Psoas muscle (tissue), 8 donors: ENCODE measurements at places on chromosomes 3 and 15.

- peak; percentile 71 for DNase-seq
Measured at GRCh38 chr3:40333416-40333815, 23.9 kb downstream of the EIF1B start.

DNA sequence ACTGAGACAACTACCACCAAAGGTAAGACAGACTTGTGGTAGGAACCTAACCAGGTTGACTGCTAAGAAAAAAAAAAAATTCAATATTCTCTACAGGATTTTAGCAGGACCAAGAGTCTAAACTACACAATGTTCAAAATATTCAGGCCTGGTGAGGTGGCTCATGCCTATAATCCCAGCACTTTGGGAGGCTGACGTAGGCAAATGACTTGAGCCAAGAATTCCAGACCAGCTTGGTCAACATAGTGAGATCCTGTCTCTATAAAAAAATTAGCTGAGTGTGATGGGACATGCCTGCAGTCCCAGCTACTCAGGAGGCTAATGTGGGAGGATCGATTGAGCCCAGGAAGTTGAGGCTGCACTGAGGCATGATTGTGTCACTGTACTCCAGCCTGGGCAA lies 341.6 kb upstream of the WNT5A start:
- DNase-seq = no peak

- DNase-seq = no peak
Measured at GRCh38 chr3:64266065-64266931, 41.0 kb upstream of the PRICKLE2 start.

- DNase-seq = no peak
Measured at GRCh38 chr3:190178779-190179178, 58.1 kb upstream of the P3H2 start.

DNA sequence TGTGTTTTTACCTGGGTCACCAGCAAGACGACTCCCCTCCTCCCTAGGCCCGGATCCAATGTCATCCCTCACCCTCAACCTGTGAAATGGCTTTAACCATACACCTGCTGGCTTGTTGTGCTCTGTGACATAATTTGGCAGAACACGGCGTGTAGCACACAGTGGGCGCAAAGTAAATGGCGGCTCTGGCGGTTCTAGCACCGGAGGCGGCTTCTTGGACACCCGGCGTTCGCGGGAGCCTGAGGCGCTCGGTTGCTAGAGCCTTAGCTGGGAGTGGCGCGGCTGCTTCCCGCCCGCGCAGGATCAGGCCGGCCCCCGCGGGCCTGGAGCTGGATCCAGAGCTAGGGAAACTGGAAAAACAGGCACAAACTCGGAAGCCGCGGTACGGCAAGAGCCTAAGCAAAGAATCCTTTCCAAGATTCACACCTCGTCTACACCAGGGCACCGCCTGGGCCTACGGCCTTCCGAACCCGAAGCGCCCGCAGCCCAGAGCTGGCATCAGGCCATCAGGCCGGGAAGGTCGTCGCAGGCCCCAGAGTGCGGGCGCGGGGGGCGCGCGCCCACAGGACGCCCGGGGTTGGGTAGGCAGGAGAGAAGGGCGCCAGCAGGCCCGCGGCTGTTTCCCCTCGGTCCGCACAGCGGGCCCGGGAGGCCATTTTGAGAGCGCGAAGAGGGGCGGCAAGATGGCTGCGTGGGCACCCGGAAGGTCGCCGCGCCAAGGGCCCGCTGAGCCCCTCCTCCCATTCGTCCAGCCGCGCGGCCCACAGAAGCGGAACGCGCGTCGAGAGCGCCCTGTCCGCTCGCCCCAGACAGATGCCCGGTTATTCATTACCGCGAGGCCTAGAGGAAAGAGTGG lies 43.9 kb upstream of the POLG start:
- DNase-seq = no peak
